Natural killer cell treated with Interleukin-12 subunit alpha and Interleukin-12 subunit beta and Interleukin-15 and Interleukin-18, amount 100 ng/mL, for 72 hours (primary cell): ENCODE measurements at places on chromosomes 2 and 18. TPM values are rescaled to one million over a fixed set of nuclear protein-coding genes. Genes with fewer than 3 reads are reported as not detected.

DNA sequence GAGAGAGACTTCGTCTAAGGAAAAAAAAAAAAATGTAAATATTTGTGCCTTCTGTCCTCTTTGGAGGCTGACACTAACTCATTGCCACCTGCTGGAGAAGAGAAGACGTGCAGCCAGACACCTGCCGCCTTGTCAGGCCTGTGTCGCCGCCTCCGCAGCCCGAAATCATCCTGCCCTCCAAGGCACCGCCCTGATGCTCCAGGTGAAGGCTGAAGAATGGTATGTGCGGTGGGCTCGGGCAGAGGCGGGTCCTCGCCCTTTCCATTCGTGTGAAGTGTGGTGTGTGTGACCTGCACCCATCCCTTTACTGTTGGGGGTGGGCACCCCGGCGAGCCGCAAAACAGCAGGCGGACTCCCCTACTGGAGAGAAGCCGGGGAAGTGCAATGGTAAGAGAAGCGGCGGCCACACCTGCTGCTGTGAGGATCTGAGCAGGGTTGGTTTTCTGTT lies 60.4 kb downstream of the FAM161A start:
- peaks cover 3% of the 10 kb centered on the region for H3K4me1 ChIP-seq
- peak; percentile 69 for DNase-seq
- no peaks in the 10 kb centered on the region for H3K36me3 ChIP-seq
- peaks cover 5% of the 10 kb centered on the region for H3K27me3 ChIP-seq
- H3K27ac ChIP-seq = no peak overlapping the region

DNA sequence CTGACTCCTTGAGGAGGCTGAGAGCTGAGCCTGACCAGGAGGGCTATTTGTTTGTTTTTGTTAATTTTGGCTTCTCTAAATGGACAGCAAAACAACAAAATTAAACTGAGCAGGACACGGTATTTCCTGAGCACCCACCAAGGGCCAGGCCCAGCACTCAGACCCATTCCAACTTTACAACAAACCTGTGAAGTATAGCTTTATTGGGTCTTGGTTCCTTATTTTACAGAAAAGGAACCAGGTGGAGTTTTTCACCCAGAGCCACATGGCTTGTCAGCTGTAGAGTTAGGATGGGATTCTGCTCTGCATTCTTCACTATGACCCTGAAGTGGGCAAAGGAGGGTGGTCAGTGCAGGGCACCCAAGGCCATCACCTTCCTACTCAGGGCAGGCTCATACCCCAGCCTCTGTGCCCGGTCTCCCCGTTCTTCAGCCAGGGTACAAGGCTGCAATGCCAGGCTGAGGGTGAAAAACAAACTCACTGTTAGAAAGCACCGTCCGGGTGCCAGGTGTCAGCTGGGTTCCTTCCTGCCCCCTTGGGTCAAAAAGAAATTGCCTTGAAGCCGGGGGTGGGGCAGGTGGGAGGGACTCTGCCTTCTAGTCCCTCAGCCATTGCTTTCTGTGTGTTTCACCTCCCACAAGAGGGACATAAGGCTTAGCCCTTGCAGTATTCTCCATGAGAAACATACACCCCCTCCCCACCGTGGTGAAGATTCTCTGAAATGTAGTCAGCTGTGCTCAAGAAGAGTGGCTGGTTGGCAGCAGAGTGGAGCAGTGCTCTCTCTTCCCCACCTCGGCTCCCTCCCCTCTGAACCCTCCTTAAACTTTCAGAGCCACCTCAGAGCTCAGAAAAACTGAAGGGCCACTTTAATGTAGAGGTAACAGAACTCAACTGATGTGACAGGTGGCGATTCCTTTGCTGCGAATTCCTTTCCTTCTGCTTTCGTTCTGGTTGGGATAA lies 2.2 kb downstream of the PSD4 start:
- no peaks in the 10 kb centered on the region for H3K27me3 ChIP-seq
- H3K27ac ChIP-seq = peak overlapping the region; percentile 84
- peak overlapping the region; percentile 90 for H3K4me3 ChIP-seq
- H3K36me3 ChIP-seq = peaks cover 12% of the 10 kb centered on the region
- DNase-seq = no peak
- H3K4me1 ChIP-seq = peaks cover 81% of the 10 kb centered on the region

- peaks cover 22% of the 10 kb centered on the region for H3K36me3 ChIP-seq
- no peak for DNase-seq
- H3K4me3 ChIP-seq = no peak overlapping the region
- H3K27me3 ChIP-seq = no peaks in the 10 kb centered on the region
- H3K4me1 ChIP-seq = peaks cover 5% of the 10 kb centered on the region
Measured at GRCh38 chr2:226865710-226866109, 29.9 kb downstream of the RHBDD1 start.

DNA sequence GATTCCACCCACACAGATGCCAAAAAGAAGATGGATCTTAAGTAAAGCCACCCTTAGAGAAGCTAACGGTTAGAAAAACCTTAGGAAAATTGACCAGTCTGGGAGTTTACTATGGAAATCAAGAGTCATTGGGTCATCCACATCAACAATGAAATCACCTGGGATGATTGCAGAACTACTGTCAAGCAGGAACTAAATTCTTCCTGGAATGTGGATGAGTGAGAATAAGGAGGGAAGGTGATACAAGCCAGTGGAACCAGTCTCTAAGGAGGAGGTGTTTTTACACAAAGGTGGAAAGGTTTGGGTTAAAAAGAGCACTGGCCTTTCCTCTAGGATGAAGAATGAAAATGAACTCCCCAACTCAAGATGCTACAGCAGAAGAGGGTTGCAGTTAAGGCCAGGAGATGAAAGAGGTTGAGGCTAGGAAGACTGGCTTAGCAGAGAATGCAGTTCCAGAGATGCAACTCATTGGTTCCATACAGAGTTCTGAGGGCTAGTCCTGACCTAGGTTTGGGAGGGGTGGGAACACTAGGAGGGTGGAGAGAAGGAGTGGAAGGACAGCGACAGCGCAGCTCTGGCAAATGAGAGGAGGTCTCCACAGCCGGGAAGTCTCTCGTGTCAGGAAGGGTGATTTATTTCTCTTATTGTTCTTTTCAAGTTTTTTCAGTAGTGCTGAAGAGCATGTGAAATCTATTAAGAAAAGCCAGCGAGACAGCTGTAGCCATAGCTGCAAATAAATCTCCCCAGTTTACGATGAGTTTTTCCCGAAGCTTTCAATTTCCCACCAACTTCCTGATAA lies 27.7 kb upstream of the KDM3A start:
- no peak overlapping the region for H3K27ac ChIP-seq
- peaks cover 8% of the 10 kb centered on the region for H3K4me1 ChIP-seq
- H3K27me3 ChIP-seq = peaks cover 41% of the 10 kb centered on the region
- no peak overlapping the region for H3K4me3 ChIP-seq

DNA sequence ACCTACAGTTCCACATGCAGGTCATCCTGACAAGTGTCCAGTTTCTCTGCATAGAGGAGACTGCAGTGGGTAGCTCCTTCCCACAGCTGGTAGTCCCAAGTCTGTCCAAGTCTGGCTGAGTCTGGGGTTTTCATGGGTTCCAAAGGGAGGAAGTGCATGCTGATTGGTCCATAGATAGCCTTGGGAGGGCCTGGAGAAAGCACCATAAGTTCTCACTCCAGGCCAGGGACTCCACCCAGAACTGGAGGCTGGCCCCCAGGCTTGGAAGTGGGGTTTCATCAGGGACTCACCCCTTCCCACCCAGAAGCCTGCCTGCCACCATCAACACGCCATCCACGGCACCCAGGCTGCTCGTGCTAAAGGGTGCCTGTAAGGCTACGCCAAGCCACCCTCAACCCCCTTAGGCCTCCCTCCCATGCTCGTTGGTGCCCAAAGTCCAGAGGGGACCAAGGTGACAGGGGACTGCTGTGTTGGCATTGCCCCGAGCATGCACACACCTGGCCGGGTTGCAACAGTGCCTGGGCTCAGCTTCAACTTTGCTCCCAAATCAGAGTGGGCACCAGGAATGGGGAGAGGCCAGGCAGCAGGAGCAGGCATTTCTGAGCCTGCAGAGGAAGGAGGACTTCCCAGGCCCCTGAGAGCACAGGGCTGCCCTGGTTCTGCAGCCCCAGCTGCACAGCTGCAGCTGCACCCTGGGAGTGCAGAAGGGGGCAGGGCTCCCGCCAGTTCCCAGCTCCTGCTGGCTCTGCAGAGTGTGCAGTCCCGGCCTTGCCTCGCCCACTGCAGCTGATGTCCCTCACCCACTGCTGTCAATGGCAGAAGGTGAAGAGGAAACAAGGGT lies 116.5 kb upstream of the MAP2 start:
- no peaks in the 10 kb centered on the region for H3K4me1 ChIP-seq
- no peak for DNase-seq
- no peak overlapping the region for H3K4me3 ChIP-seq
- H3K27ac ChIP-seq = no peak overlapping the region
- H3K36me3 ChIP-seq = no peaks in the 10 kb centered on the region

- no peak overlapping the region for H3K4me3 ChIP-seq
- no peak for DNase-seq
- peaks cover 29% of the 10 kb centered on the region for H3K27me3 ChIP-seq
- no peaks in the 10 kb centered on the region for H3K4me1 ChIP-seq
- no peak overlapping the region for H3K27ac ChIP-seq
- H3K36me3 ChIP-seq = no peaks in the 10 kb centered on the region
Measured at GRCh38 chr2:180662521-180662920, 317.9 kb upstream of the UBE2E3 start.

DNA sequence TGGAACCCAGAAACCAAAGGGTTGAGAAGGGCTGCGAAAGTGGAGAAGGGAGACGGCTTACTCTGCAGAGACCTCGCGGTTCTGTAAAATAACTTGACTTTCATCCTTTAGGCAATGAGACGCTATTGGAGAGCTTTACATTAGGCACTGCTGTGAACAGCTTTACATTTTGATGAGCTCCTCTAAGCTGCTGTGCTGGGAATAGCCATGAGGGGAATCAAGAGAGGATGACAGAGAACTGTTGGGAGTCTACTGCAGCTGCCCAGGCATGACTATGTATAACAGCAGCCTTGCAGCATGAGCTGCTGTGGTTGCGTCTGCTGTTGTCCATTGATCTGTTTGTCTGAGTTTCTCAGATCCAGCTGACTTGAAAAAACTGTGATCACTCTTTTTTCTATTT lies 310.8 kb upstream of the MAP2 start:
- H3K4me1 ChIP-seq = no peaks in the 10 kb centered on the region
- H3K4me3 ChIP-seq = no peak overlapping the region
- DNase-seq = no peak
- H3K27me3 ChIP-seq = no peaks in the 10 kb centered on the region
- H3K36me3 ChIP-seq = no peaks in the 10 kb centered on the region

DNA sequence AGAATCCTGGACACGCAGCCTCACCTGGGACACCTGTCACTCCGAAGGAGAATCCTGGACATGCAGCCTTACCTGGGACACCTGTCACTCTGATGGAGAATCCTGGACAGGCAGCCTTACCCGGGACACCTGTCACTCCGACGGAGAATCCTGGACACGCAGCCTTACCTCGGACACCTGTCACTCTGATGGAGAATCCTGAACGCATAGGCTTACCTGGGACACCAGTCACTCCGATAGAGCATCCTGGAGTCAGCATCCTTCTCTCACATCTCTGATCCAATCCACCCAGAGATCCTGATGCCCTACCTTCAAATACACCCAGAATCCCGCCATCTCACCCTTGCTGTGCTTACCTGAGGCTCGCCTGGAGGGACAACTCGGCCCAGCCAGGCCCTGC lies 154.9 kb downstream of the NDUFA10 start:
- peaks cover 6% of the 10 kb centered on the region for H3K27me3 ChIP-seq
- no peak overlapping the region for H3K4me3 ChIP-seq
- no peaks in the 10 kb centered on the region for H3K36me3 ChIP-seq
- H3K27ac ChIP-seq = no peak overlapping the region

GRCh38 chr18:78129260-78129659 lies 850.4 kb upstream of the SALL3 start:
- no peak overlapping the region for H3K4me3 ChIP-seq
- no peak overlapping the region for H3K27ac ChIP-seq
- H3K27me3 ChIP-seq = no peaks in the 10 kb centered on the region
- peaks cover 2% of the 10 kb centered on the region for H3K4me1 ChIP-seq
- H3K36me3 ChIP-seq = peaks cover 12% of the 10 kb centered on the region

DNA sequence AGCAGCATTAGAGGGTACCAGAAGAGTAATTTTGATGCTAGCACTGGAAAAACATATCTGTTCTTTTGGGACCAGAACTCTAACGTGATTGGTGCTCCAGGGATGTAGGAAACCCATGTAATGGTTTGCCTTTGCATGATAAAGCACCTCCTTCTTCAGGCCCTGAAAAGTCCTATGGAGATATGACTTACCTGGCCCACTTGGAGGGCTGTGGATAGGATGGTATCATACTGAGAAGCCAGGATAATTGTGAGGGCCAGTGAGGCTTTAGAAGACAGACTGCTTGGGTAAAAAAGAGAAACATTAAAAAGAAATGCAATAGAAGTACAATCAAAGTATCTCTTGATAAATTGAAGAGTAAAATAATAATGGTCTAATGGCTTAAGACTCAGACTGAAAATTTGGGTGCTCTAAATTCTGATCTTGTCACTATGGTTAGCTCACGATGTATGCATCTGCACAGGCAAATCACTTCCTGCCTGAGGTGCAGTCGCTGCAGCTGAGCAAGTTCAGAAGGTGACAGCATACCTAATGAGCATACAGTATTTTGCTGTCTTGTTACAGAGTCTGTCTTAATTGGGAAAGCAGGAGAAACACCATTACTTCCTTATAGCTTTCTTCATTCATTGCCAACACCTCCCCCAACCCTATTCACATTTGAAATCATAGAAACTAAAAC lies 371.5 kb downstream of the NUP35 start:
- no peak overlapping the region for H3K27ac ChIP-seq
- DNase-seq = no peak
- H3K27me3 ChIP-seq = no peaks in the 10 kb centered on the region

GRCh38 chr2:230441227-230441897 lies 25.4 kb downstream of the SP100 start:
- DNase-seq = peak; percentile 75
- H3K36me3 ChIP-seq = peaks cover 37% of the 10 kb centered on the region
- no peaks in the 10 kb centered on the region for H3K27me3 ChIP-seq
- H3K4me1 ChIP-seq = peaks cover 48% of the 10 kb centered on the region

DNA sequence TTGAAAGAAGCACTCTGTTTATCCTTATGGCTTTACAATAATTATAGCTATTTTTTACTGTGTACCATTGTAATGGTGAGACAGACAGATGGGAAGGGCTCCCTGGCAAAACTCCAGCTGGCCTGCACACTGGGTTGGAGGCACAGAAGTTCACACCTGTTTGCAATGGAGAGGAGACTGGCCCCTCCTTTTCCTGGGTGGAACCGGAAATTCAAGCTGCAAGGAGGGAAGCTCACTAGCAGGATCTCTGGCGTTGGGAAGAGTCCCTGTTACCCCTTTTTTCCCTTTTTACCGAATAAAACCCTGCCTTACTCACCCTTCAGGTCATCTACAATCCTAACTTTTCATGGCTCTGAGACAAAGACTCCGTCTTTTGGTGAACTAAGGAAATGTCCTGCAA lies 100.3 kb upstream of the TFPI start:
- H3K27ac ChIP-seq = no peak overlapping the region
- DNase-seq = no peak
- H3K4me3 ChIP-seq = no peak overlapping the region
- no peaks in the 10 kb centered on the region for H3K27me3 ChIP-seq
- no peaks in the 10 kb centered on the region for H3K4me1 ChIP-seq

GRCh38 chr2:46779447-46779941 lies 136.1 kb downstream of the MCFD2 start:
- H3K36me3 ChIP-seq = no peaks in the 10 kb centered on the region
- H3K4me1 ChIP-seq = no peaks in the 10 kb centered on the region
- no peak for DNase-seq
- no peak overlapping the region for H3K4me3 ChIP-seq

- peaks cover 24% of the 10 kb centered on the region for H3K4me1 ChIP-seq
- no peak for DNase-seq
- H3K36me3 ChIP-seq = peaks cover 7% of the 10 kb centered on the region
- H3K27me3 ChIP-seq = no peaks in the 10 kb centered on the region
- no peak overlapping the region for H3K4me3 ChIP-seq
Measured at GRCh38 chr2:7618031-7618430, 700.8 kb downstream of the RNF144A start.

Gene ALPG
- total RNA-seq = not detected

Gene SLC5A7
- not detected for total RNA-seq

Gene AMER3
- not detected for total RNA-seq
